Left renal pelvis (tissue), 4 donors: ENCODE measurements at places on chromosomes 5 and 9. TPM values are rescaled to one million over a fixed set of nuclear protein-coding genes. Genes with fewer than 3 reads are reported as not detected.

DNA sequence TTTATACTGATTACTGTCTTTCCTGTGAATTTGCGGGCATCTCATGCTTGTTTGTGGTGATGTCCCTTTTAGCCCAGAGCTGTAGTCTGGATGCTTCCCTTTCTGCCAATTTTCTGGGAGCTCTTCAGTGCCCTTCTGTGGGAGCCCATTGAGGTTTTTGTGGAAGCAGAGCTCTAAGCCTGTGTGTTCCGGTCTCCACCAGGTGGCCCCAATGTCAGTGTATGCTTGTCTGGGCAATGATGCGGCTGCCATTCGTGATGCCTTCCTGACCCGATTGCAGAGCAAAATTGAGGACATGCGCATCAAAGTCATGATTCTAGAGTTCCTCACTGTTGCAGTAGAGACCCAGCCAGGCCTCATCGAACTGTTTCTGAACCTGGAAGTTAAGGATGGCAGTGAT is 35.1 kb downstream of the SH3GLB2 start:
- DNase-seq: no peak

Gene BHMT
- polyA plus RNA-seq: 205 TPM

- no peak for DNase-seq
Observed at GRCh38 chr5:133996683-133997252, 8.0 kb downstream of the VDAC1 start.

DNA sequence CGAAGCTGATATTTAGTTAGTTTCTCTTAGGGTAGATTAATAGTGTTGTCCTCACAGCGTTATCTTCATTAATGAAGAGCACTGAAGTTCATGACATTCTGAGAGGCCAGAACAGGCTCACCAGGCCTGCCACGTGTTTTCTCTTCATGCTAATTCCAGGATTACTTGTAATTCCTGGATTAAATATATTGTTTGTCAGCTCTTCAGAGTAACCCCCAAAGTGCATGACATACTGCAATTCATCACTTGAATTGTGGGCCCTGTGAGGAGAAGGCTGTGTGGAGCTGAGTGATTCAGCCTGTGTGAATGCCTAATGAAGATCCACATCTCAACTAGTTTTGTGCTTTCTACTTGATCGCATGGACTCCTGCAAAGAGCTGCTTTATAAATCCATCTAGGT is 401.0 kb upstream of the ADAMTSL1 start:
- DNase-seq: no peak

- no peak for DNase-seq
Observed at GRCh38 chr9:129514891-129515290, 106.0 kb downstream of the C9orf50 start.

DNA sequence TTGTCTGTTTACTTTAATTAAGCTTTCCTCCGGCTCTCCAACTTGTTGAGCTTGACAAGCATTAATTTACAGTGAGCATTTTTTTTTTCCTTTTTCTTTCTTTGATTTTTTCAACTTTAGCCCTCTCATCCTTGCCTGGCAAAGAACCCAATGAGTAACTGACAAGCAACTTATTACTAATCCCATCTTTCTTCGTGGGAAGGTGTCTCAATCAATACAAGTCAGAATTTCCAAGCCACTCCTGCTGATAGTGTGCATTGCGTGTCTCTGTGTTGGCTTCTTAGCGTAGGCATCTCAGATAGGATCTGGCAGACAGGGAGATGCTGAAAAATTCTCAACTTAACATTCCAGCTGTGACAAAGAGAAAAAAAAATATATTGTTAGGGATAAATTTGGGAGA is 527.7 kb upstream of the WWC1 start:
- DNase-seq: no peak

GRCh38 chr5:178994580-178995340 is at the start of gene GRM6:
Gene GRM6, minus strand, starts transcription at chr5:178995320. Its CDS starts 376 bp downstream, at chr5:178994944.
- DNase-seq: no peak

GRCh38 chr5:54398191-54398590 is 57.3 kb upstream of the HSPB3 start:
- no peak for DNase-seq

DNA sequence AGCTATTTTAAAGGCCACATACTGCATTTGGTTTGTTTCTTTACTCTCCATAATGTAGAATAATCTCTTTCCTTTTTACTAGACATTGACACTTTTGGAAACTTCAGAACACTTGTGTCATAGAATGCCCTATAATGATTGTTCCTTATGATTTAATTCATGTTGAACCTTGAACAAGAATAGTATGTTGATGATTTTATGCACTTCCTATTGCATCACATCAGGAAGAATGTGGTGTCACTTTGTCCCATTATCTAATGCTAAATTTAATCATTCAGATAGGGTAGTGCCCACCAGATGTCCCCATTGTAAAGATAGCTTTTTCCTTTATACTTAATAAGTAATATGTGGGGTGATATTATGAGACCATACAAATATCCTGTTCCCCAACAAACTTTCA is 19.4 kb upstream of the DEPDC1B start:
- DNase-seq: no peak

DNA sequence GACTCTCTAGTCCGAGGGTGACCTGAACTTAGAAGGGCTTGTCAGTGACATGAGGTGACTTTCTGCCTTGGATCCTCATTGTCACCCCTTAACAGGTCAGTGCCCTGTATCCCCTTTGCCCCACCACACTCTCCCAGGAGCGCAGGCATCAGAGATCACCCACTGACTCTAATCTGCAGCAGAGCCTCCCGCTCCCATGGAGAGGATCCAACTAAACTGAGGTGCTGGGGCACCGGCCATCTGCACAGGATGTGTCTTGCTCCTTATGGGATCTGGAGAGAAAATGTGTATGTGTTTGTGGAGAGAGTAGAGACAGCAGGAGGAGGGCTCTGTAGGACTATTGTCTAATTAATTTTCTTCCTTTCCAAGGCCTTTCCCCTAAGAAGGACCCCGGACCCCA is 213.7 kb downstream of the ROR2 start:
- no peak for DNase-seq

Gene CAMLG
- polyA plus RNA-seq: 74.3 TPM

GRCh38 chr5:139148986-139149385 is 49.2 kb downstream of the SIL1 start:
- DNase-seq: no peak

Gene IL3
- not detected for polyA plus RNA-seq

Gene PRRX2
- polyA plus RNA-seq: 0.98 TPM

Gene GPX8
- 93.8 TPM for polyA plus RNA-seq

DNA sequence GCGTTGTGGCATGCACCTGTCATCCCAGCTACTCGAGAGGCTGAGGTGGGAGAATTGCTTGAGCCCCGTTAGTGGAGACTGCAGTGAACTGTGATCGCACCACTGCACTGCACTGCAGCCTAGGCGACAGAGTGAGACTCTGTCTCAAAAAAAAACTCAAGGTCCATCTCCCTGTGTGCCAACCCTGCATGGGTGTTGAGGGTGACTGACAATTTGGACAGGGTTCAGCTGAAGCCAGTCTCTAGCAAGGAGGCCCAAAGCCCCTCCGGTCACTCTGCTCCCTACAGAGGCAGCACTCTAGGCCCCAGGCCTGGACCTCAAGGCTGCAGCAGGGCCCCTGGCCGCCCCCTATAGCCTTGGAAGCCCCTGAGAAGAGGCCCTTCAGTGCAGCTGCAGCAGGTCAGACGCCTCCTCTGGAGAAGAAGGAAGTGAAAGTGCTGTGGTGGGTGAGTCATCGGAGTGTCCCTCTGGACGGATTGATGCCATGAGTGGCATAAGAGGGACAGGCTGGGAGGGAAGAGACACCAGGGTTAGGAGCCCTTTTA is 39.2 kb upstream of the NEK6 start:
- no peak for DNase-seq

DNA sequence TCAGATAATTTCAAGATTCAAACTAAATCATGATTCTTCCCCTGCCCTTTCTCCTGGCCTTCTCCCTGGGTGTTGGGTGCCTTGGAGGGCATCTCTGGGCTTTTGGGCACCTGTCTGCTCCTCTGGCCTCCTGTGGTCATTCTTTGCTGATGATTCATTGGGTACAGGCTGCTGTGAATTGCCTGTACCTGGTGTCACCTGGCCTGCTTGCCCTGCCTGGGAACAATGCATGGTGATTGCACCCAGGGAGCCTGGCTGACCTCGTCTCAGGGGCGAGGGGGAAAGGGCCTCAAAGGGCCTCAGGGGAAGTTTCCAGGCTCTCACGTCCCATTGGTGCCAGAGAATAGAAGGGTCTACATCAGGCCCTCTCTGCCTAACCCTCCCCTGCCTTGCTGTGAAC is 20.1 kb upstream of the CKMT2 start:
- no peak for DNase-seq

GRCh38 chr5:118052503-118052902 is 935.8 kb downstream of the DTWD2 start:
- DNase-seq: no peak

GRCh38 chr5:142572006-142572405 is 113.9 kb downstream of the FGF1 start:
- DNase-seq: no peak

- no peak for DNase-seq
Observed at GRCh38 chr9:93660352-93661046, 84.1 kb downstream of the PHF2 start.

DNA sequence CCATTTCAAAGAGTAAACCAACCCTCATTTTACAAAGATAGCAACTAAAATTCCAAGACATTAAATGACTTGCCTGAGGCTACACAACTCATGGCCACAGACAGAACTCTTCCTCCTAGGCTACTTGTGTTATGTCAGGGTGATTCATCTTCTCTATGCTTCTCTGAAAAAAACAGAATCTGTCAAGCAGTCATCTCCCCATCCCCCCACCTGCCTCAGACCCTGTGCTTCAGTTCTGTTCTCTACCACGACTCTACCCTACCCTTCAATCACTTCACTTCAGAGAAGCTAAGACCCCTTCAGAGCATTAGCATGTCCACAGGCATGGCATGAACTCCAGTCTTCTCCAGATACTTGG is 277.7 kb upstream of the PTGER4 start:
- no peak for DNase-seq

DNA sequence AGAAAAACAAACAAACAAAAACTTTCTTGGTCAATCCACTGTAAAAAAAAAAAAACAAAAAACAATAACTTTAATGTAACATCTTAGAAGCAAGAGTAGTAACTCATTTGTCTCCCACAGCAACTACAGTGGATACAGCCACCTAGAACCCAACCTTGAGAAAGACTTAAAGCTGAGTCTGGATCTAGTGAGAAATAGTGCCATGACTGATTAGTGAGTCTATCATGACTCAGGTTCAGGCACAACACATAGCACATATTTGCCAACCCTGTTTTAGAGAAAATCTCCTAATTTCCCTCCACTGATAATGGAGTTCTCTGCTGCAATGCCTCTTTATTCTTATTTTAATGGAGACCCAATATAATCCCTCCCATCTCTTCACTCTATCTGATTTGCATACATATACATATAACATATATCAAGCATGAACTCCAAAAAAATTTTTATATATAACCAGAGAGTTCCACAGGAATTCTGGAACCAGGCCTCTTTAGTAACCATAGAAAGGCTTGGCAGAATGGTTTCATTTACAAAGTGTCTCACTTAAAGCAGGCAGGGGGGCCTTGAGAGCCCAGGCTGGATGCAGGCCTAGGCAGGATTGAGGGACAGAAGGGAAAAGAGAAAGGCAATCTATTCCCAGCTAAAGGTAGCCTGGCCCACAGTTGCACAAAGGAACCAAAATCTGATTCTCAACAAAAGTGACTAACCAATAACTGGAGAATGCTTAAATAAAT is 11.9 kb upstream of the NR4A3 start:
- no peak for DNase-seq

Gene SLC36A3
- not detected for polyA plus RNA-seq

GRCh38 chr5:135631391-135631790 is 52.6 kb upstream of the CXCL14 start:
- DNase-seq: no peak

Gene FRRS1L
- 4.0 TPM for polyA plus RNA-seq

DNA sequence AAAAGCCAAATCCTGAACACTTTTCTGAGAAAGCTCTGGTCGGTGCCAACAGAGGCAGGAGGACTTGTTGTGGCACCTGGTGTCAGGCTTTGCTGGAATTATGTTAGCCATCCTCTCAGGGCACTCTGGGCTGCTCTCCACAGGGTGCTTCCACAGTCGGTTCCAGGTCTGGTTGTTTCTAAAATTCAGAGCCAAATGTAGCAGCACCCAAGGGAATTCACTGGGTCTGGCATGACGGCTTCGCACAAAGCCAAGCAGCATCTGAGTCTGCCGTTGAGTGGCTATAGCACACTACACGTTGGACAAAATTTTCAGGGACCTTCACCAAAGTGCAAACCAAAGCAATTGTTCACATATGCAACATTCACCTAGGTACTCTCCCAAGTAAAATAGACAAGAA is 110.2 kb downstream of the PJA2 start:
- DNase-seq: no peak

- DNase-seq: no peak
Observed at GRCh38 chr9:116282597-116282996, 129.0 kb downstream of the PAPPA start.

DNA sequence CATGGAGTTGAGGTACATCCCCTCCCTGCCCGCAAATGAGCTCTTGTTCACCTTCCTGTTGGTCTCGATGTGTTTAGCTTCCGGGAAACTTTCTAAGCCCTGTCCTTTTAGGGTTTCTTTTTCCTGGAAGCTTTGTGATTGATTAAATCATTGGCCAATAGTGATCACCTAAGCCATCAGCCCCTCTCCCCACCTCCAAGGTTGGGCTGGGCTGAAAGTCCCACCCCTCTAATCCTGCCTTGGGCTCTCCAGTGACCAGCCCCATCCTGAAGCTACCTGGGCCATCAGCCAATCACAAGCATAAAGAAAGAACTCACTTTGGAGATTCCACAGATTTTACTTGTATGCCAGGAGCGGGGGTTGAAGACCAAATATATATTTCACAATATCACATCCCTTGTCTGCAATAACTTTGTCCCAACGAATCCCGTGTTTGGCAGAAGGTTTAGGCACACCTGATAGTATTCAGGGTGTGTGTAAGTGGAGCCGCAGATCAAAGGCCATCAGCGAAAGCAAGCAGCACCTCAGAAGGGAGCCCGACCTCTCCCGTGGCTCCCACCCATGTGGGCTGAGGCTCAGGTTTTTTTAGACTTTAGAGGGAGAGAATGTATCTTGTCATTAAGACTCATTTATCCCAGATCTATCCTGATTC is 20.4 kb downstream of the ROPN1L start:
- DNase-seq: no peak

Gene PCDHGA4
- polyA plus RNA-seq: 2.3 TPM

Gene CDKN2B
- 0.24 TPM for polyA plus RNA-seq

GRCh38 chr5:150114102-150114641 is 27.8 kb upstream of the CSF1R start:
- DNase-seq: no peak

DNA sequence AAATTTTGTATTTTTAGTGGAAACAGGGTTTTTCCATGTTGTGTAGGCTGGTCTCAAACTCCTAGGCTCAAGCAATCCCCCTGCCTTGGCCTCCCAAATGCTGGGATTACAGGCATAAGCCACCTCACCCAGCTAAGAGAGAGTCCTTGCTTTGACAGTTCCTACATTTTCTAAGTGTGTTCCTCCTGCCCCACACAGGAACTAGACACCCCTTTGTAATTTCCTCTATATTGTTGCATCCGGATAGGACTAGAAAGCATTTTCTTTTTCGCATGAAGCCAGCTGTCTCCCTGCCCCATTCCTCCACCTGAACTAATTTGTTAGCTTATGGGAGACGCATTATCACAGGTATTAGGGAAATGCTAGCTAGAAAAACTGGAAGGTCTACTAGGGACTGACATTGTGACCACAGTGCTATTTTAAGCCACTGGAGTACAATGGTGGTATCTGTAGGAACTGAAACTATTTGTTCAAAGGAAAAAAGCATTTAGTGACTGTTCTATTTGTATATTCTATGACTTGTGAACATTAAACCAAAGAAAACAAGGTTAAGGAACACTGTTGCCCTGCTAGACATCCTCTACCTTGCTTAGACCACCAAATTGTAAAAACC is 214.1 kb downstream of the SMARCA2 start:
- DNase-seq: no peak

Gene LHFPL2
- polyA plus RNA-seq: 48.4 TPM
